ENCODE measurements at places on chromosomes 7 and 10.

- DNase-seq: no peak
These were observed 21.8 kb upstream of the EXOC6 start for GRCh38 chr10:92826504-92826903.

GRCh38 chr10:125002423-125003145, 60.7 kb downstream of the ZRANB1 start:
- DNase-seq: no peak

DNA sequence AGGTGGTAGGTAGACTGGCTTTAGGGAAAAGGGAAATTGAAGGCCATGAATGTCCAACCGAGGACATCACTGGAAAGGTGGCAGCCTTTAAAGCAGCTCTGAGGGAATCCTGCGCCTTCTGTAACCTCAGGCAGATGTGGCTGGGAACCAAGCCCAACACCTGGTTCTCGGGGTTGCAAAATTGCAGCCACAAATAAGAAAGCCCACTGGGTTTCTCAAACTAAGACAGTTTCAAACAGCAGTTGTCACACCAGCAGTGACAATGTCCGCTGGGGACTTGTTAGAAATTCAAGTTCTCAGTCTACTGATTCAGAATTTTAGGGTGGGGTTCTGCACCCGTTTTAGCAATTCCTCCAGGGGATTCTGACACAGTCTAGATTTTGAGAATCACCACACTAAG, 42.7 kb upstream of the STEAP1B start:
- no peak for DNase-seq

GRCh38 chr7:1544178-1544895, 11.7 kb downstream of the TMEM184A start:
- DNase-seq: no peak

DNA sequence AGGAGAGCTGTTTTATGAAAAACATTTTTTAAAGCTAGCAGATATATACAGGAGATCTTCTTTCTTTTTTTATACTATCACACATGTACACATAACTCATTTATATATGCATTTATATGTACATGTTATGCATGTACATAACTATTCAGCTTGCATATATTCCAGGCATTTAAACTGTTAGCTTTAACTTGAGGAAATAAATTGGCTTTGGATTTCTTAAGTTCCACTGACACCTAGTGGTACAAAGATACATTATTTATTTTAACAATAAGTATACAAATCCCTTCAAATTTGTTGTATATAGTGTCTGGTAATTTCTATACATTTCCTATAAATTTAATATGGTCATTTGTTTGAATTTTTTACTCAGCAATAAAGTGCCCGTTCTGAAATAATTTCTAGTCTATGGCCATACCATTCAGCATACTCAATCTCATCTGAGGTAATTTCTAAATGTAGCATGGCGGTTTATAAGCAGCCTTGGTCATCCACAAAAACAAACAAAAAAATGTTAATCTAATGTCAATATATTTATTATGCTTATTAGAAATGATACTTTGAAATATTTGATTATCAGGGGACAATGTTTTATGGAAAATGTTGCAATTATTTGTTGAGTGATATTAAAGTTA, 11.6 kb downstream of the ZDHHC6 start:
- DNase-seq: peak; percentile 37

- no peak for DNase-seq
These were observed 157.2 kb upstream of the ZNF92 start for GRCh38 chr7:65216469-65216868.
